ENCODE measurements at places on chromosomes 12 and 14. TPM values are rescaled to one million over a fixed set of nuclear protein-coding genes. Genes with fewer than 3 reads are reported as not detected.
A peak's percentile ranks its signal among the peaks of the same experiment; 100 is the strongest.

CELA1 gene
- not detected for total RNA-seq

DNA sequence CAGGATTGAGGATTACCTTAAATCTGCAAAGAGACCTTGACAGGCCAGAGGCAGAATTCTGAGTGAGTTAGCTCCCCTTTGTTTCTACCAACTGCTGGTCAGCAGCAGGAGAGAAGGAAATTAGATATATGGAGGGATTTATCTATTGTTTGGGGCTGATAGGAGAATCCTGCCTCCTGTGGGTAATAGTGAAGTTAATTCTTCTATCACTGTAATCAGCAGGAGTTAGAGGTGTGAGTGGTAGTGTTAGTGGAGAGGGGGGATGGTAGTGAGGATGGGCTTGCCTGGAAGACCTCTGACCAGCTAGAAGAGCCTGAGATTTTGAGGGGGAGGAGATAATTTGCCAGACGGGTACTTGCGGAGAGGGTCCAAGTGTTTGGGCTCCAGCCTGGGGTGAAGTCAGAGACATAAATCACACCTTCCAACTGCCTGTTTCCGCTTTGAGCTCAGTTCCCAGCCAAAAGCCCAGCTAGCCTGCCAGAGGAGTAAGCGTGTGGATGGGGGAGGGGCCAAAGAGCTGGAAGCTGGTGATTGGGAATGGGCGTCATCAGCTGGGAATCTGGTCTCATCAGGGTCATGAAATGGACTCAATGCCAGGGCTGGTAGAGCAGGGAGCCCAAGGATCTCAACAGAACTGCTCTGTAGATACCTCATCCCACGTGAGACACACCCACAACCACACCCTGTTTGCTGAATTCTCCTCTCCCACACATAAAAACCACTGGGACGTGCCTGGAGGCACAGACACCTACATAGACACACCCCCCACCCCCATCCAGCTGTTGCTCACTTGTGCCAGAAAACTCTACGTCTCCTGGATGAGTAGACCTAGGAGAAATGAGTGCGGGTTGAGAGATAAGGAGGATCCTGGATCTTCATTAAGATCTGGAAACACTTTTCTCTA, 13.1 kb upstream of the ITGA5 start:
- no peaks in the 10 kb centered on the region for H3K36me3 ChIP-seq
- no peak overlapping the region for H3K27ac ChIP-seq
- H3K4me3 ChIP-seq: peak overlapping the region; percentile 6
- H3K4me1 ChIP-seq: peaks cover 33% of the 10 kb centered on the region

PTPRQ gene
- not detected for total RNA-seq

DNA sequence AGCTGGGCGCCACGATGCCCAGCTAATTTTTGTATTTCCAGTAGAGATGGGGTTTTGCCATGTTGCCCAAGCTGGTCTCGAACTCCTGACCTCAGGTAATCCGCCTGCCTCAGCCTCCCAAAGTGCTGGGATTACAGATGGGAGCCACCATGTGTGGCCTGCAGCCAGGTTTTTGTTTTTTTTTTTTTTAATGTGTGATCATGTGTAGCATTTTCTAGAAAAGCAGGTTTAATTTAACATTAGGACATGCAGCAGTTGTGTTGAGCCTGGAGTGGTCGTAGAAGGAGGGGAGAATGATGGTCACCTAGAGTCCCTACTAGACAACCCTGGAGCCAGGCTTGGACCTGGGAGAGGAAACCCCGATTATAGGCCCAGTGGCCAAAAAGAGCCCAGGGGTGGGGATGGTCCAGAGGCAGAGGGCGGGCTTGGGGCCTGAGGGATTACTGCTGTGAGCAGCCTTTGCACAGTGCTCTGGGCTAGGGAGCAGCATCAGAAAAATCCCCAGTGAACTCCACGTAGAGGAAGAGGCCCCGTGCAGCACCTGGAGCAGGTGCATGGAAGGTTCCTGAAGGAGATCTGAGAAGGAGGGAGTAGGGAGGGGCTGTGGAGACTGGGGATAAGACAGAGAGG, 13.6 kb downstream of the DLK1 start:
- DNase-seq: no peak
- H3K4me3 ChIP-seq: no peak overlapping the region
- no peaks in the 10 kb centered on the region for H3K27me3 ChIP-seq
- no peaks in the 10 kb centered on the region for H3K36me3 ChIP-seq
- H3K27ac ChIP-seq: no peak overlapping the region

DNA sequence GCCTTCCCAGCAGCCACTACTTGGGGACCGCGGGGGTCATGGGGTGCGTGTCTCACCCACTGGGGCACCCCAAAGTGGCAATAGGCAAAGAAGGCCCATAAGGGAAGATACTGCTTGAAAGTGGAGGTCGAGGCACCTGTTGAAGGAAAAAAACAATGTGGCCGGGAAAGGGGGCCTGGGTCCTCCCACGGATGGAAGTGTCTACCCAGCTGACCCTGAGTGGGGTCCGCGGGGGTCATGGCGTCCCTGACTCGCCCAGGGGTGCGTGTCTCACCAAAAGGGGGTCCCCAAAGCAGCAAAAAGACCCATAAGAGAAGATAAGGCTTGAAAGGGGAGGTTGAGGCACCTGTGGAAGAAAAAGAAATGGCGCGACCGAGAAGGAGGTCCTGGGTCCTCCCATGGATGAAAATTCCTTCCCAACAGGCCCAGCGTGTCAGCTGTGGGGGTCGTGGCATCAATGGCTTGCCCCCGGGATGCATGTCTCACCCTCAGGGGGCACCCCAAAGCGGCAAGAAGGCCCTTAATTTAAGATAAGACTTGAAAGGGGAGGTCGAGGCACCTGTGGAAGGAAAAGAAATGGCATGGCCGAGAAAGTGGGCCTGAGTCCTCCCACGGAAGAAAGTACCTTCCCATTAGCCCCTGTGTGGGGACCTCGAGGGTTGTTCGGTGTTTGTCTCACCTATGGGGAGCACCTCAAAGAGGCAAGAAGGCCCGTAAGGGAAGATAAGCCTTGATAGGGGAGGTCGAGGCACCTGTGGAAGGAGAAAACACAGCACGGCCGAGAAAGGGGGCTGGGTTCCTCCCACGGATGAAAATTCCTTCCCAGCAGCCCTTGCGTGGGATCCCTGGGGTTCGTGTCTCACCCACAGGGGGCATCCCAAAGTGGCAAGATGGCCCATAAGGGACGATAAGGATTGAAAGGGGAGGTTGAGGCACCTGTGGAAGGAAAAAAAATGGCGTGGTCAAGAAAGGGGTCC, 266.0 kb downstream of the ALG10 start:
- no peak overlapping the region for H3K4me3 ChIP-seq
- H3K27ac ChIP-seq: no peak overlapping the region
- peaks cover 21% of the 10 kb centered on the region for H3K36me3 ChIP-seq
- no peaks in the 10 kb centered on the region for H3K4me1 ChIP-seq

DNA sequence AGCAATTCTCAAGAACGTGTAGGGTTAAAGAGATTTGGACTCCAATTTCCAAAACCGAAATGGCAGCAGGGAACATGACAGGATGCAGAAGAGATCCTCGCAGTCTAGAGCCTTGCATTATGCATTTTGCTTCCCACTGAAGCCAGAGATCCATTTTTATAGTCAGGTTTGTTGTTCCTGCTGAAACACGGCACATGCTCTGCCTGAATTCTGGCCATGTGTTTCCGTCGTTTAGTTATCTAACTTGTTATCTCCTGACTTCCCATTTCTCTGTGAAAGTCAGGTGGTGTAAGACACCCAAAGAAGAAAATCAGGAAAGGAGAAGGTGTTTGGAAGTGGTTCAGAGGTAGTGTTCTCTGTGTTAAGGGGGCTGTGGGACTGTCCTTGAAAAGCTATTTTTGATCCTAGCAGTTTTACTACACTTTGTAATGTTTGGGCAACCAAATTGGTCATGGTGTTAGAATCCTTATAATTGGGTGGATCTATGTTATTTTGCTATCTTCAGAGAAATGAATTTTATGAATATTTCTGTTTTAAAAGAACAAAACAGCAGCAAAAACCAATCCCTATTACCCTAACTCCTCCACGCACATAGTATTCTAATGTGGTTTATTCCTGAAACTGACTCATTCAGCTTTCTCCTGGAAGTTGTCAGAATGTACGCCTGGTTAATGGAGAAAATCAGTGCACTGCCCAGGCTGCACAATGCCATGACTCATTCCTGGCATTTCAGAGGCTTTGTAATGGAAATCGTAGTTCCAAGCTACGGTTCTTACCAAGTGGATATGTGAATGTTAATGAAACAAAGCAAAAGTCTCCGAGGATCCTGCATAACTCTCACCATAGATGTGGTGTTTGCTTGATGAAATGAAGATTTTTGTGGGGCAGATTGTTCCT, 110.1 kb downstream of the SAMD4A start:
- peak overlapping the region; percentile 88 for H3K27ac ChIP-seq
- no peaks in the 10 kb centered on the region for H3K27me3 ChIP-seq
- peak overlapping the region; percentile 5 for H3K4me3 ChIP-seq
- H3K4me1 ChIP-seq: peaks cover 46% of the 10 kb centered on the region
- DNase-seq: peak; percentile 92

LTA4H gene
- total RNA-seq: 173 TPM

DNA sequence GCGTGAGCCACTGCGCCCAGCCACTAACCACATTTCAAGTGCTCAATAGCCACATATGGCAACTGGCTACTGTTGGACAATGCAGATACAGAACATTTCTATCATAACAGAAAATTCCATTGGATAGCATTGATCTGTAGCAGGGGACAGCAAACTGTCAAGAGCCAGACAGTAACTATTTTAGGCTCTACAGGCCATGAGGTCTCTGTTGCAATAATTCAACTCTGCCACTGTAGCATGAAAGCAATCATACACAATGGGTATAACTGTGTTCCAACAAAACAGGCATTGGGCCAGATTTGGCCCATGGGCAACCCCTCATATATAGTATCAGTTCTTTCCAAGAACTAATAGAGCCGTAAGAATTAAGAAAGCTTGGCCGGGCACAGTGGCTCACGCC, 8.0 kb downstream of the CSRNP2 start:
- DNase-seq: no peak
- peaks cover 13% of the 10 kb centered on the region for H3K36me3 ChIP-seq
- H3K4me1 ChIP-seq: no peaks in the 10 kb centered on the region
- H3K4me3 ChIP-seq: no peak overlapping the region
- H3K27ac ChIP-seq: no peak overlapping the region

SMARCC2 gene
- 40.4 TPM for total RNA-seq

GRCh38 chr14:60512126-60512525, 3.2 kb downstream of the SIX6 start:
- no peak overlapping the region for H3K27ac ChIP-seq
- peak overlapping the region; percentile 54 for H3K4me3 ChIP-seq
- no peak for DNase-seq
- no peaks in the 10 kb centered on the region for H3K36me3 ChIP-seq
- peaks cover 100% of the 10 kb centered on the region for H3K27me3 ChIP-seq

DNA sequence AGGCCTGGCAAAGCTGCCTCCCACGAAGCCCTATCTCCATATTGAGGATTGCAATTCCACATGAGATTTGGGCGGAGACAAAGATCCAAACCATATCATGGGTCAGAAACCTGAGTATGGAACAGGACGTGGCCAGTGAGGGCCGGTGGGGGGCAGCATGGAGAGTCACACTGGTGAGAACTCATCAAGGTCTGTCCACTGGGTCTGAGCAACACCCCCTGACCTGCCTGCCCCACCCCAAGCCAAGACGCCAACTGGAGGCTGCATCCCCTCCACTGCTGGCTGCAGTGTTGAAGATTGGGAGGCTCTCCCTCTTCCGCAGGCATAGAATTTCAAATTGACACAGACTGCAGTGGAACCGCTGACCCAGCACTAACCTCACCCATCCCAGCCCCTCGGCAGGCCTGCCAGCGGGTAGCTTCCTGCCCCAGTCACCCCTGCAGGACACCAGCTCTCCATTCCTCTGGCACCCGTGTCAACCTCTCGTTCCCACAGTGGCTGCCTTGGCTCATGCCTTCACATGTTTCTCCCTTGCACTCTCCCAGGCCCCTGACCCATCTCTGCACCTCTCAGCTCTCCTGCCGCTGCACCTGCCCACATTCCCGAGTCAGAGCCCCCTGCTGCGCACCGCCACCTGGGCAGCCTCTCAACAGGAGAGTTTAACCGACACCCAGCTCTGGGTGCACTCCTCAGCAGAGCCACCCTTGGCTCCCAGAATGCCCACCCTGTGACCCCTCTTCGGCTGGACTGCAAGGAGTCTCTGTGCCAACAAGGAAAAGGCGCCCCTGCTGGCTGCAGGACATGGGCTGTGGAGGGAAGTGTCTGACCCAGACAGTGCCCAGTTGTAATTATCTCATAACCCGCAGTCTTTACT, 45.2 kb upstream of the PPP2R5C start:
- H3K36me3 ChIP-seq: no peaks in the 10 kb centered on the region
- peaks cover 3% of the 10 kb centered on the region for H3K4me1 ChIP-seq
- H3K27ac ChIP-seq: no peak overlapping the region
- H3K27me3 ChIP-seq: no peaks in the 10 kb centered on the region
- DNase-seq: no peak

DNA sequence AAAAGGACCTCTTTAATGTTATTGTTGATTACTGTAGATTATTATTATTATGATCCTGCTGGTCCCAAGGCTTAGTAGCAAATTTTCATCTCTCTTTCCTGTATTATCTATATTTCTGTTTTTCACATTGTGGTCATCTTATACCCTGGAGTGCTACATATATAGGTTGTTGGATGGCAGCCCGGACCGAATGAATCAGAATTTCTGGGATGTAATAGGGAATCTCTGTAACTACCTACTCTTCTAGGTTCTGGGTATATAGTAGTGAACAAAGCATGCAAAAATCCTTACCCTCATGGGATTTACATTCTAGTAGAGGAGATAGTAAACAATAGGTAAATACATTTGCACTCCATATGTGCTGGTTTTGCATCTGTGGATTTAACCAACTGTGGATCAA, 31.4 kb downstream of the NUBPL start:
- no peaks in the 10 kb centered on the region for H3K4me1 ChIP-seq
- no peak for DNase-seq
- H3K27ac ChIP-seq: no peak overlapping the region
- H3K27me3 ChIP-seq: no peaks in the 10 kb centered on the region
- no peaks in the 10 kb centered on the region for H3K36me3 ChIP-seq

GRCh38 chr12:106309671-106310505, 7.4 kb downstream of the TCP11L2 start:
- no peak for DNase-seq
- no peaks in the 10 kb centered on the region for H3K27me3 ChIP-seq
- H3K36me3 ChIP-seq: no peaks in the 10 kb centered on the region

BDKRB2 gene
- total RNA-seq: 0.54 TPM

TMEM117 gene
- total RNA-seq: 1.6 TPM

POLE gene
- total RNA-seq: 90.3 TPM

GPX2 gene
- total RNA-seq: 1.8 TPM

KCTD10 gene
- 45.2 TPM for total RNA-seq

GARIN6 gene
- total RNA-seq: not detected

DNA sequence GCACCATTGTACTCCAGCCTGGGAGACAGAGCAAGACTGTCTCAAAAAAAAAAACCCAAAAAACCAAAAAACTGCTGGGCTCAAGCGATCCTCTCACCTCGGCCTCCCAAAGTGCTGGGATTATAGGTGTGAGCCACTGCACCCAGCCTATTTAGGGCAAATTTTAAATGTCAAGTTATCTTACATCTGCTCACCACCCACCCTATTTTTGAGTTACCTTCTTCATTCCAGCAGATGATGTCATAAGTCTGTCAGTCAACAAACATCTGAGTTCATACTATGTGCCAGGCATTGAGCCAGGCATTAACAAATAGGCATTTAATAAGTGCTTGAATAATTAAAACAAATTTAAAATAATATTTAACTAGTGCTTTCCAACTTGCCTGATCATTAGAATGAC, 21.5 kb downstream of the BATF start:
- H3K4me1 ChIP-seq: no peaks in the 10 kb centered on the region
- DNase-seq: no peak
- H3K27me3 ChIP-seq: no peaks in the 10 kb centered on the region

OTX2 gene
- 21.2 TPM for total RNA-seq

GATC gene
- total RNA-seq: 18.5 TPM

GRCh38 chr12:8638951-8639350, 23.7 kb downstream of the MFAP5 start:
- peaks cover 27% of the 10 kb centered on the region for H3K4me1 ChIP-seq
- DNase-seq: no peak
- no peaks in the 10 kb centered on the region for H3K36me3 ChIP-seq
- H3K4me3 ChIP-seq: no peak overlapping the region

PMEL gene
- total RNA-seq: 108 TPM
